Common myeloid progenitor, CD34-positive (primary cell): ENCODE measurements at places on chromosomes 2 and 18.
A peak's percentile ranks its signal among the peaks of the same experiment; 100 is the strongest.

GRCh38 chr2:196242131-196242620 lies 70.8 kb upstream of the STK17B start:
- DNase-seq, result peak; percentile 94

DNA sequence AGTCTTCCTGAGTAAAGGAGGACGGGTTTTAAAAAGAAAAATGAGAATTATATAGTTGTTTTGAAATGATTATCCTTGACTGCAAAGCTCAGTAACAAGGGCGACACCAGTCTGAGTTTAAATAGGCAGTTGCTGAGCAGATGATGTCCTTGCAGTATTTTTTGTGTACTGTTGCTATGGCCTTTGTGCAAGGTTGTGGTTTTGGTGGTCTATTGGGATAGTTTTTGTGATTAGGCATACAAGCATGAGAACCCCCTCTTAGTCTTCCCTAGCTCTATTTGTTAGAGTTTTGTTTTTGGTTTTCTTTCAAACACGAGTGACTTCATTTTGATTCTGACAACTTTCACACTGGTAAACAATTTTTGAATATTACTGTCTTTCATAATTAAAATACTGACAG lies 64.1 kb downstream of the TAF4B start:
- DNase-seq, result peak; percentile 73

DNA sequence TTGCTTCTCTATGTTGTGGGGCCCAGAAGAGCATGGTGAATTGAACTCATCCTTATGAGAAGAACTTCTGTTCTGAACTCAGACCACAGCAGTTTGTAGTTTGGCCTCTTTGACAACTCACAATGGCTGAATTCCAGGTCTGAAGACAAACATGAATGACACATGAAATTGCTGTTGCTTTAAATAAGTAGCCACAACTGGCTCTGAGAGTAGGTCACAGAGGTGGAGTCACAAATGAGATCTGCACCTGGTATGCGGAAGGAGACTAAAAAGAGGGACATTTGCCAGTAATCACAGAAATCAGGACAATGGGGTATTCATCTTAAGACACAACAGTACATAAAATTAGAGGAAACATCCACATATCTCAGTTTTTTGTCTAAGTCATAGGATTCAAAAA lies 290.3 kb upstream of the MMADHC start:
- no peak for DNase-seq

GRCh38 chr2:36338124-36338826 lies 17.3 kb upstream of the CRIM1 start:
- no peak for DNase-seq

DNA sequence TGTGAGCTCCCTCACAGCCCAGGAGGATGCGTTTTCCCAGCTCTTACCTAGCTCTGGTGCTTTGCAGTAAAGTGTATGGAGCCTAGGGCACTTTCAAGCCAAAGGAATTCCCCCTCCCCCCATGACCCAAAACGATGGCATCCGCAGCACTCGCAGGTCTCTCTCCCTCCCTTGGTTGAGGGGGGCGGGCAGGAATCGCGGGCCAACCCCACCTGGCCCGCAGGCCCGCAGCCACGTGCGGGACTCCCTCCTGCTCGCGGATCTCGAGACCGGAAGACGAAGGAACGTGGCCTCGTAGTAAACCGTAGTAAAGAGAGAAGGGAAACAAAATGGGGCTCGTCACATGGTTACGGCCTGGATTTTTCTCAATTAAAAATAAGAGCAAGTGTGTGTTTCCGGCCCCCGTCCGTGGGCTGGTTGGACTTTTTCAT lies 8.5 kb downstream of the IRS1 start:
- DNase-seq, result peak; percentile 86

GRCh38 chr2:139685090-139685983 lies 905.1 kb upstream of the NXPH2 start:
- DNase-seq, result no peak

GRCh38 chr2:188527141-188527540 lies 235.5 kb downstream of the GULP1 start:
- no peak for DNase-seq

GRCh38 chr2:46813680-46814079 lies 101.9 kb downstream of the MCFD2 start:
- no peak for DNase-seq

DNA sequence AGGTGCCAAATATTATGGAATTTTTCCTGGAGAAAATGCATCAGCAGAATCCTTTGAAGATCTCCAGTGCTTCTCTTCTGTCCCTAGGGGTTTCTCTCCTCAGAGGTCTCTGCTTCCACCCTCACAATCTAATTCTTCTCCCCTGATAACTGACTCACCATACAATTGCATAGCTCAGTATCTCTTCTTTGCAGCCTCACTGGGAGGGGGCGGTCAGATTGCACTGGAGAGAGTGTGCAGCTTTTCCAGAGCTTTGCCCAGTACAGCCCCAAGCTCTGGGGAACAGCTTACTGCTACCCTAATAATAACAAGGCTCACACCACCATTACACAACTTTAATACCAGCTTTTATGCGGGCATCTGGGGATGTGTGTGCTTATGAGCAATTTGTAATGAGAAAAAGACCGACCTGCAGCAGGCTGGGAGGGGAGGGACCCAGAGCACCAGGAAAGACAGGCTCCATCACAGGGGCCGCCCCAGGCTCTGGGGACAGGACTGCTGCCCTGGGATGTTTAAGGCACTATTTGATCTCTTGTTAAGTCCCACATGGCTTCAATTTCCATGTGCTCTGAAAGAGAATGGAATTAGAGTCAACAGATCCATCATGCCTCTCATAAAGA lies 276.6 kb upstream of the SIX2 start:
- no peak for DNase-seq

GRCh38 chr2:1514391-1515072 lies 101.3 kb downstream of the TPO start:
- no peak for DNase-seq

DNA sequence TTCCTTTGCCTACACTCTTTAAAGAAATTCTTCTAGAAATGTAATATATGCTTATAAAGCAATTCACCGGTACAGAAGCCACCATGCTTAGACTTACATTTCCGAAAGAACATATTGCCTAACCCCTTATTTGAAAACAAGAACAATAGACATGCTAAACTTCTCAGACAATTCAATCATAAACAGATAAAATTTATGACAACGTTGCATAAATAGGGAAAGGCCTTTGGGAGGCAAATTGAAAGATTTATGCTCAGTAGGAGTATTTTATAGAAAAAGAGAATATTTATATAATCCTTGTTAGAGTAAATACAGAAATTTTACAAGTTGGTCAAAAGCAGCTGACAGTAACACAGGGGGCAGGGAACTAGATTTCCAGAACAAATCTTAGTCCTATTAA lies 16.2 kb upstream of the MEP1B start:
- no peak for DNase-seq

DNA sequence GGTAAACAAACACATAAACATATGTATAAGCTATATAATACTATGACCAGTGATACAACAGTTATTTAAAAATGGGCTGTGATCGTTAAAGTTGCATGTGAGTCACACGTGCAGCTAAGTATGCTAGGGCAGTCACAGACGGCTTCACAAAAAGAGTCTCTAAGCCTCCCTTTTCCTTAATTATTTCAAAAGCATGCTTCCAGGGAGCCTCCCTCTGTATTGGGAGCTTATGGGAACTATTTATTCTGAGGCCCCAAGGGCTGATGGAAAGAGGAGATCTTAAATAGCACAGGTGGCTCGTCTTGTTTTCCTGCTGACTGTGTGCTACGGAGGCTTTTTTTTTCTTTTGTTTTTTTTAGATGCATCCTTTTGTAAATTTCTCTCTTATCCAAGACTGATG lies 94.3 kb downstream of the ADCYAP1 start:
- no peak for DNase-seq

DNA sequence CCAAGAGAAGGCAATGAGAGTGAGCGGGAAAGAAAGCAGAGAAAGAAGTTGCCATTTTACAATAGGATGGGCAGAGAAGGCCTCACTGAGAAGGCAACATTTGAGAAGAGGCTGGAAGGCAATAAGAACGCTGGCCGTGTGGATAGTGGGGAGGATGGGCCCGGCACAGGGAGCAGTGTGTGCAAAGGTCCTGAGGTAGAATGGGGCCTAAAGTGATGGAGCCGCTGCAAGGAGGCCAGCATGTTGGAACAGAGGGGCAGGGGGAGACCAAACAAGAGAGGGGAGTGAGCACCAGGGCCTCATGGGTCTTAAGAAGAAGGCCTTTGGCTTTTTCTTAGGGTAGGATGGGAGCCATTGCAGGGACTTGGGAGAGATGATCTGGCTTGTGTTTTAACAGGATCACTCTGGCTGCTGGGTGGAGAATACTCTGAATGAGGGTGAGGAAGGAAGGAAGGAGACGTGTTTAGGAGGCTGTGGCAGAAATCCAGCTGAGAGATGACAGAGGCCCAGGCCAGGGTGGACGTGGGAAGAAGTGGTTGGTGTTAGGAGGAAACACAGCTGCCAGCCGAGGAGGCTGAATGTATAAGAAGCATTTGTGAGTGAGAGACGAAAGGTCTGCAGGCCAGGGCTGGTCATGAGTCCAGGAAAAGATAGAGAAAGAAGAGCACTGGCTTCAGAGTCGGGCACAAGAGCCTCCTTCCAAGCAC lies 159.8 kb downstream of the KLHL29 start:
- DNase-seq, result no peak

DNA sequence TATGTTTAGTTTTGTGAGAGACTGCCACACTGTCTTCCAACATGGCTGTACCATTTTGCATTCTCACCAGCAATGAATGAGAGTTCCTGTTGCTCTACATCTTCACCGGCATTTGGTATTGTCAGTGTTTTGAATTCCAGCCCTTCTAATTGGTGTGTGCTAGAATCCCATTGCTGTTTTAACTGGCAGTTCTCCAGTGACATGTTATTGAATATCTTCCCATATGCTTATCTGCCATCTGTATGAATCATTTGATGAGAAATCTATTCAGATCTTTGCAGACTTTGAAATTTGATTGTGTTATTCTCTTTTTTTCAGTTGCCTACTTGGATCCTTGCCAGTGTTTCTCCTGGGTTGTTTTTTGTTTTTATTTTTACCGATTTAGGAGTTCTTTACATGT lies 99.0 kb downstream of the SNTG2 start:
- no peak for DNase-seq

DNA sequence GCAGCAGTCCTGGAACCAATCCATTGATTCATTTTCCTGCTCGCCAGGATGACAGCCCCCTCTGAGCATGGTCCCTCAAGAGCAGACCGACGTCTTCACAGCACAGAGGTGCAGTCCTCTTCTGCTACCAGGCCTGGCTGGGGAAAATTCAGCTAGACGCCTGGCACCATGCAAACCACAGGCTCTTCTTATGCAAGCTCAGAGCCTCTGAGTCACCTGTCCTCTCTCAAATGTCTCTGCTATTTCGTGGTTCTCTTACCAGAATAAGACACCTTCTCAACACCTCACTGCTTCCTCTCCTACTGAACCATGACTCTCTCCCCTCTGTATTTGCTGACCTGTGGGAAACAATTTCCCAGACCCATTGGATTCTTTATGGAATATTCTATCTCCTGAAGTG lies 79.8 kb upstream of the CYRIA start:
- peak; percentile 25 for DNase-seq

GRCh38 chr2:149370061-149370775 lies 39.8 kb downstream of the LYPD6 start:
- DNase-seq, result no peak

- no peak for DNase-seq
These were observed 78.3 kb downstream of the SKA1 start for GRCh38 chr18:50453014-50453680.

DNA sequence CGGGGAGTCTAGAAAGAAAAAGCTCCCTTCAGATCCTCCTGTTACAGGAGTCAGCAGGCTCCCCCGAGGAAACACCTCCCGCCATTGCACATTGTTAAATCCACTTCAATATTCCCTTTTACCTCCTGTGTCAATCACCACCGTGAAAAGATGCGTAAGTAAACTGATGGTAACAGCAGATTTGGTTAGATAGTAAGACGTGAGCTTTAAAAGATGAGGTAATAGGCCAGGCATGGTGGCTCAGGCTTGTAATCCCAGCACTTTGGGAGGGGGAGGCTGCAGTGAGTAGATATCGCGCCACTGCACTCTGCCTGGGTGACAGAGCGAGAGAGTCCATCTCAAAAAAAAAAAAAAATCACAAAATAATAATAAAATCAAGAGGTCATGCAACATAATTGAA lies 15.2 kb upstream of the NCL start:
- DNase-seq, result no peak

GRCh38 chr2:201575971-201576370 lies 67.3 kb downstream of the TMEM237 start:
- DNase-seq, result no peak

DNA sequence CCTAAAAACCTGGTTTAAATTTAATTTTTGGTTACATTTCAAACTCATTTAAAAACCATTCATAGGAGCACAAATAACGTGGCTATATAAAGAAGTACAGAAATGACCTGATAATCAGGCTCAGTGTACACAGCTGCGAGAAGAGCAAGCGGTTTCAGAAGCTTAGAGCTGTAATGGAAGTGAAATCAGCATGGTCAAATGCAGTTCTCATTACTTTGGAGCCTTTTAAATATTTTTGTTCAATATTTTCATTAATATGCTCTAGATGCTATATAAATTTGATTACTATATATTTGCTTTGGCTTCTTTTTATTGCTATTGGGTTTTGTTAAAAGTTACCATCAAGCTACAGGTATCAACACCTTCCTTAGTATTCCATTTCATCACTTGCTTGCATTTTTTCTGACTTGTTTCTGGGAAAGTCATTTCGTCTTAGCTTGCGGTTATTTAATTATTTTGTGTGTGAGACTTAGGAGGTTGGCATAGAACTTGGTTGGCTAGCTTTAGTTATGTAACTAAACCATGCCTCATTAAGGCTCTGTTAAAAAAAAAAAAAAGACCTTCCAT lies 58.7 kb downstream of the AFTPH start:
- DNase-seq, result no peak

- DNase-seq, result no peak
These were observed 68.3 kb downstream of the IL1R2 start for GRCh38 chr2:102060047-102060446.

DNA sequence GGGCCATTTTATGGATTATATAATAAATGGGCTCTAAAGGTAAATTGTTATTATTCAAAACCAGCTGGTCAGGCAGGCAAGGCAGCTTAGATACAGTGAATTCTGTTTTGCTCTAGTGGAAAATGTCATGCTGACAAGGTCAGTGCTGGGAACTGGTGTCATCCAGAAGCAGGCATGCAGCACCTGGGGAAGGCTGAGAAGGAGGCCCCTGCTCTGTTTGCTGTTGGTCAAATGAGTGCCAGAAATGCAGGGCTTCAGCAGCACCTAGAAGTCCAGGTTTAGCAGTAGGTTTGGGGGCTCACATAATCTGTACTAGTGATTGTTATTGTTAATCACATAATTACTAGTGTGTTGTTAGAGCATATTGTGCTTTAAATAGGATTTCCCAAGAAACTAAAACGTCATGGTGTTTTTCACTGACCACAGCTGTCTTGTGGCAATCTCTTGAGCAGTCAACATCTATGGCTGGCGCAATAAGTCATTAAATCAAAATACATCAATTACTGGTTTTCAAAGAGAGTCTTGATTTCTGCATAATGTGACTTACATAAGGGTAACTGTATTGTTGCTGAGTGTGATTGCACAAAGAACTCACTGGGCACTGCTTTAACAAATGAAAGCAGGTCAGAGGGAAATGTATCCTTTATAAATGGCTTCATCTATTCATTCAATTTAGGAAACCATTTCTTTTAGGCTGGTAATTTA lies 99.1 kb downstream of the MYO3B start:
- DNase-seq, result no peak

GRCh38 chr2:64904413-64905329 lies 84.5 kb upstream of the SLC1A4 start:
- peak; percentile 67 for DNase-seq
